ENCODE measurements at places on chromosomes 4 and X. TPM values are rescaled to one million over a fixed set of nuclear protein-coding genes. Genes with fewer than 3 reads are reported as not detected.
A peak's percentile ranks its signal among the peaks of the same experiment; 100 is the strongest.

DNA sequence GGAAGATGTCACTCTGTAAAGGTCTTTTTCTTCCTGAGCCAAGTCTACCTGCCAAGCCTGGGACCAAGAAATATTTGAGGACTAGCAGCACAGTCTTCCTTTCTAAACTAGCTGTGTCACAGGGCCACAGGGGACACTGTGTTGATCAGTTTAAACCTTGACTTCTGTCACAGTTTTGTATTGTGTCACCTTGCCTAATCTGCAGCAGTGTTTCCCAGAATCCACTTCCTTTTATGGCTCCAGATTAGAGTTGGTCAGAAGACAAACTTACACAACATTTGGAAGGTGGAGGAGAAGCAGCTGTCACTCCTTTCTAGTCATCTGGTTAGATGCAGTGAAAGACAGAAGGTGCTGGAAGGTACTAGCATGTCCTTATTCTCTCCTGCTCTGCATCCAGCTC, 143.1 kb upstream of the BCOR start:
- H3K4me3 ChIP-seq = no peak overlapping the region
- H3K27ac ChIP-seq = no peak overlapping the region
- no peak for DNase-seq
- H3K4me1 ChIP-seq = peaks cover 2% of the 10 kb centered on the region
- H3K27me3 ChIP-seq = no peaks in the 10 kb centered on the region
- no peaks in the 10 kb centered on the region for H3K36me3 ChIP-seq

DNA sequence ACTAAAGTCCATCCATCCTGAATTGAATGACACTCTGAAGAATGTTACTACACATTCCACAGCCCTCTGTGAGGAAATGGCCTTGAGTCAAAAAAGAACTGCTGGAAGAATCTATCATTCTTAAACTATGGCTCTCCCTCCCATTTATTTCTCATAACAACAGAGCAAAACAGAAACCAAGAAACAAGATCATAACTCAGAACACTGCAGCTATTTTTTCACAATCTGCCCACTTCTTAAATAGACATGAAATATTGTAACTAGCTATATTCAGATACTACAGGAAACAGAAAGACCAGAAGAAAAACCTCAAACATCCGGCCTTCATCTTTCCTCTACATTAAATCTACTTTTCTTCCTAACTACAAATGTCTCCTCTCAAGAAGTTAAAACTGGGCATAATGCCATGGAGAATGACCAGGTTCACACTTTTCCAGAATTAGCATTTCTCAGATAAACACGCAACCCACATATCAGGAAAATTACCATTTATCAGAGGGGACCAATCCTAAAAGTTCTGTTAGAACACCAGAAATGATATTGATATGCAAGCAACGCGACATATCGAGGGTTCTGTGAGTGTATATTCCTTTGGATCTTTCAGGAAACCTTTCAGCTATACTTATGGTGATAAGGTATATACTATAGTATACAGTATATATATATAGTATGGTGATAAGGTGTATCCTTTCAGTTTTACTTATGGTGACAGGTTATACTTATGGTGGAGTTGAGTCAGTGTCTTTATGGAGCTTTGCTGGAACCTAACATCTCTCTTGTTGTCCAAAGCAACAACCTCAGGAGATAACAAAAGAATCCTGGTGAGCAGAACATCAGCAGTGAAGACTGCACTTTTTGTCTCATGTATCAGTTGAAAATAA, 60.4 kb upstream of the IRF2 start:
- no peaks in the 10 kb centered on the region for H3K27me3 ChIP-seq
- H3K4me1 ChIP-seq = peaks cover 31% of the 10 kb centered on the region
- H3K4me3 ChIP-seq = no peak overlapping the region
- no peak for DNase-seq
- peak overlapping the region; percentile 58 for H3K27ac ChIP-seq

- no peak overlapping the region for H3K4me3 ChIP-seq
- H3K4me1 ChIP-seq = no peaks in the 10 kb centered on the region
- H3K36me3 ChIP-seq = no peaks in the 10 kb centered on the region
- no peak for DNase-seq
These were observed 67.1 kb downstream of the DTHD1 start for GRCh38 chr4:36348403-36348938.

DNA sequence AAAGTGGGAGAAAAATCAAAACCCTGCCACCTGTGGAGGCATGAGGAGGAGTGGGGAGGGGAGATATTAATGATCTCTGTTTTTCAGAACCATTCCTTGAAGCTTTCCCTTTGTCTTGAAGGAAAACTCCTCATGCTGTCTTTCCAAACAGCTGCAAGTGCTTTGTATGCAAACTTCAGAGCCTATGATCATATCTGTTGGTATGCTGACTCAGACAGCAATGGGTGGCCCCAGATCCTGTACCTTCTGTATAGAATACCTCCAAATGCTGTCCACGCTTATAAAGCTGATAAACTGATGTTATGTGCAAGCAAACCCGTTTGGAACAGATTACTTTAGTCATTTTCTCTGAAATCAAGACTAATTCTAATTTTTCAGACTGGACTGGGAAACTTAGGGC, 31.9 kb downstream of the BMP15 start:
- no peaks in the 10 kb centered on the region for H3K4me1 ChIP-seq
- no peak overlapping the region for H3K4me3 ChIP-seq
- H3K27me3 ChIP-seq = peaks cover 74% of the 10 kb centered on the region
- H3K36me3 ChIP-seq = no peaks in the 10 kb centered on the region

DNA sequence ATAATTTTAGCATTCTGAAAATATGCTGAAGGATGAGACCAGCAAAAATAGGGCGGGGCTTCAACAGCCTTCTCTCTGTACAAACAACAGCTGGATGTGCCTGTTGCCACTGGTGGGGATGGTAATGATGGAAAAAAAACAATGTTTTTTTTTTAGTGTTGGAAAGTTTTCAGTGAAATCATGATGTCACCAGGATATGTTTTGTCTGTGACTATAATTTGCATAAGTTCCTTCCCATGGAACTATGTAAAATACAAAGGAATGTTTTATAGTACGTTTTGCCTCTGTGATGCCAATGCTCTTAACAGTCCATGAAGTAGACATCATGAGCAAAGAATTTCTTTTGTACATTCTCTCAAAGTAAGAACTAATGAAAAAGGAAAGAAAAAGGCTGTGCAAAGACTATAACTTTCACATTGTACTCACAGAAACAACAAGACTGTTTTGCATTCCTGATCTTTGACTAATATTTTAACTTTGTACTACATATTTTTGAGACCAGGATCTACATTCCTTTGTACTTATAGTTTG, 589.7 kb downstream of the SPRY1 start:
- H3K4me3 ChIP-seq = no peak overlapping the region
- H3K4me1 ChIP-seq = peaks cover 14% of the 10 kb centered on the region
- H3K36me3 ChIP-seq = no peaks in the 10 kb centered on the region
- H3K27me3 ChIP-seq = no peaks in the 10 kb centered on the region
- DNase-seq = peak; percentile 74

DNA sequence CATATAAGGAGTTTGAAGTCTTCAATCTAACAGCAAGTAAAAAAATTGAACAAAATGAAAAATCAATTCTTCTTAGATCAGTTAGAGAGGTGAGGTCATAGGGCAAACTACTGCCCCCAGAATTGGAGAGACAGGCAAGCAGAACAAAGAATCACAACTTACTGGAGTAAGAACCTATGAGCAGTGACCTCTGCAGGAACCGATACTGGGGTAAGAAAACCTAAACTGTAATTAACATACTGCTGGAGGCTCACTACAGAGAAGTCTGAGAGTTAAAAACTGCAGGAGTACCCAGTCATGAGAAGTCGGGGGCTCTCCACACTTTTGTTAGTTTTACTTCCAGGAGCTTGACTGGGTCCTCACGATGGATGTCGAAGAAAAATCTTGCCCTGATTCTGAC, 16.0 kb downstream of the CLDN22 start:
- DNase-seq = no peak
- H3K4me3 ChIP-seq = no peak overlapping the region
- no peaks in the 10 kb centered on the region for H3K27me3 ChIP-seq
- H3K27ac ChIP-seq = no peak overlapping the region
- H3K36me3 ChIP-seq = peaks cover 14% of the 10 kb centered on the region

- H3K27ac ChIP-seq = no peak overlapping the region
- H3K36me3 ChIP-seq = no peaks in the 10 kb centered on the region
- no peaks in the 10 kb centered on the region for H3K27me3 ChIP-seq
These were observed 565.8 kb upstream of the SPANXN1 start for GRCh38 chrX:144681501-144681900.

GRCh38 chr4:159297091-159297490, 194.2 kb downstream of the RAPGEF2 start:
- H3K4me3 ChIP-seq = no peak overlapping the region
- peaks cover 58% of the 10 kb centered on the region for H3K4me1 ChIP-seq
- DNase-seq = no peak

DNA sequence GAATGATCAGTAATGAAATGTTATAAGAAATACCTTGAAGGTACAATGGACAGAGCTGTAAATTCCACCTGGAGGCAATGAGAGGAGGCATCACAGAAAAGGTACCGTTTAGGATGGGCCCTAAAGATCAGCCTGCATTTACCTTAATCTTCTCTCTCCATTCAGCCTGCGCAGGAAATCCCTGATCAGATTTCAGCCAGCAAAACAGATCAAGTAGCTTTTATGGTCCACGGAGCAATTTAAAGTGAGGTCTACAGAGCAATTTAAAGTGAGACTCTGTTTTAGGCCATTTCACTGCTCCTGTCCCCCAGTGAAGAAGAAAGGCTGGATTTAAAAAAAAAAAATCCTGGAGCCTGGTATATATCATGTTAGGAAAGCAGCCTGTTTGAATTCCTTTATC, 195.1 kb upstream of the VCX start:
- no peak overlapping the region for H3K27ac ChIP-seq
- no peaks in the 10 kb centered on the region for H3K27me3 ChIP-seq
- no peak overlapping the region for H3K4me3 ChIP-seq
- H3K36me3 ChIP-seq = no peaks in the 10 kb centered on the region

DNA sequence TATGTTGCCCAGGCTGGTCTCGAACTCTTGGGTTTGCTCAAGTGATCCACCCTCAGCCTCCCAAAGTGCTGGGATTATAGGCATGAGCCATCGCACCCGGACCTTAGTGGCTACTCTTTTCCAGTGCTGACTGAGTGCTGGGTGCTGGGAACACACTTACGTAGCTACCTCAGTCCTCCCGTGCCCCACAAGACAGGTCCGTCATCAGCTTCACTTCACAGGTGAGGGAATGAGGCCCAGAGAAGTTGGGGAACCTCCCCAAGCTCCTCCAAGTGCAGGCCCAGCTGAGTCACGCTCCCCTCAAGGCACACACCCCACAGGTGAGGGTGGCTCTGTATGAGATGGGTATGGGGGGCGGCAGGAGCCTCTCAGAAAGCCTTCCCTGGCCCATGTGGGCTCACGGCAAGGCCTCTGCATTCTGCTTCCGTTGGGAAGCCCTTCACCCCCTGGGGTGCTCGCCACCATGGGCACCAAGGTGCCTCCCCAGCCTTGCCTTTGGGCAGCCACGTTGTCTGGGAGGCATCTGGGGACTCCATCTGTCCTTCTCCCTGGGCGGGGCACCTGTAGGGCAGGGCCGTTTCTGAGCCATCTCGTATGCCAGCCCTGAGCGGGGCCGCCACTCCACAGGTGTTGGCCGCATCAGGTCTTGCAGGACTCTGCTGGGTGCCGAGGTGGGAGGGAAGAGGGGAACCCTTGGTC, 28.4 kb downstream of the NSG1 start:
- no peaks in the 10 kb centered on the region for H3K27me3 ChIP-seq
- DNase-seq = no peak
- H3K27ac ChIP-seq = no peak overlapping the region
- no peak overlapping the region for H3K4me3 ChIP-seq
- H3K36me3 ChIP-seq = peaks cover 8% of the 10 kb centered on the region

- no peaks in the 10 kb centered on the region for H3K4me1 ChIP-seq
- H3K27ac ChIP-seq = no peak overlapping the region
- H3K36me3 ChIP-seq = no peaks in the 10 kb centered on the region
- DNase-seq = no peak
These were observed 439.1 kb downstream of the PACRGL start for GRCh38 chr4:21139327-21139726.

DNA sequence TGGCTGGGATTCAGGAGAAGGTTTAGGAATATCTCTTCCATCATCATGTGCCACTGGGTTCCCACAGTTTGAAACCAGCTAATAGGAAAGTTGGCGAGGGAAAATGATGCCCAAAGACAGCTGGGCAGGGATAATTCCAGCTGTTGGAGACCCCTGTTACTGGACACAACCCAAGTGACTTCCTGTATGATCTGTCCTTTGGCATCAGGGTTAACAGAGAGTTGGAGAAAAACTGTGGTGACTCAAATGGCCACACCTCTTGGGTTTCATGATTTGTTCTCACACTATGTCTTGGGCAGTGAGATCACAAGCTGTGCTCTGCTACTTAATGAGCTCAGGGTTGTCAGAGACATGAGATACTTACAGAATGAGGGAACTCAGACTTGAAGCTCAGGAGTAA, 3.8 kb downstream of the FGF16 start:
- peaks cover 10% of the 10 kb centered on the region for H3K4me1 ChIP-seq
- H3K4me3 ChIP-seq = no peak overlapping the region
- no peaks in the 10 kb centered on the region for H3K36me3 ChIP-seq
- H3K27me3 ChIP-seq = no peaks in the 10 kb centered on the region
- no peak for DNase-seq

DNA sequence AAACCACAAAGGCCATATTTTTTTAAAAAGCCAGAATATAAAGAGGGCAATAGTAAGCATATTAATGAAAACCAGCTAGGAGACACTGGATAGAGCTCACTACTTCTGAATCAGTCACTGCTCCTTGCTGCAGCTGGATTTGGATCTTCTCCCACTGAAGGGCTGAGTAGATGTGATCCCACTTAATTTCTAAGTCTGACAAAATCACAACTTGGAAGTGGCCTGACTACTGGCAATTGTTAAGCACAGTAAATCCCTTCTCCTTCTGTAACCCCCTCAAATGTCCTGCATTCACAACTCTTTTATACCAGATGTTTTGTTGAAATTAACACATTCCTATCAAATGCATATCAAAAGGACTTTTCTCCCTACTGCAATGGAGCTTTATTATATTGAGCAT, 72.9 kb downstream of the AMMECR1 start:
- H3K4me3 ChIP-seq = no peak overlapping the region
- no peak for DNase-seq
- peaks cover 38% of the 10 kb centered on the region for H3K27me3 ChIP-seq
- no peaks in the 10 kb centered on the region for H3K36me3 ChIP-seq
- no peak overlapping the region for H3K27ac ChIP-seq
- no peaks in the 10 kb centered on the region for H3K4me1 ChIP-seq

- no peaks in the 10 kb centered on the region for H3K27me3 ChIP-seq
- DNase-seq = no peak
- H3K4me1 ChIP-seq = no peaks in the 10 kb centered on the region
- H3K27ac ChIP-seq = no peak overlapping the region
- H3K4me3 ChIP-seq = no peak overlapping the region
These were observed 153.6 kb downstream of the QDPR start for GRCh38 chr4:17358241-17358640.

Gene MAGEA12
- not detected for total RNA-seq

Gene F11
- not detected for total RNA-seq

Gene GAGE12E
- not detected for total RNA-seq

Gene ELOVL6
- total RNA-seq = 1.8 TPM

Gene SHROOM3
- 13.9 TPM for total RNA-seq

Gene SYN1
- 10.4 TPM for total RNA-seq

Gene ERCC6L
- total RNA-seq = not detected

Data from heart right ventricle (tissue), 16 donors.